ENCODE measurements at places on chromosomes 5 and 9.
A peak's percentile ranks its signal among the peaks of the same experiment; 100 is the strongest.

DNA sequence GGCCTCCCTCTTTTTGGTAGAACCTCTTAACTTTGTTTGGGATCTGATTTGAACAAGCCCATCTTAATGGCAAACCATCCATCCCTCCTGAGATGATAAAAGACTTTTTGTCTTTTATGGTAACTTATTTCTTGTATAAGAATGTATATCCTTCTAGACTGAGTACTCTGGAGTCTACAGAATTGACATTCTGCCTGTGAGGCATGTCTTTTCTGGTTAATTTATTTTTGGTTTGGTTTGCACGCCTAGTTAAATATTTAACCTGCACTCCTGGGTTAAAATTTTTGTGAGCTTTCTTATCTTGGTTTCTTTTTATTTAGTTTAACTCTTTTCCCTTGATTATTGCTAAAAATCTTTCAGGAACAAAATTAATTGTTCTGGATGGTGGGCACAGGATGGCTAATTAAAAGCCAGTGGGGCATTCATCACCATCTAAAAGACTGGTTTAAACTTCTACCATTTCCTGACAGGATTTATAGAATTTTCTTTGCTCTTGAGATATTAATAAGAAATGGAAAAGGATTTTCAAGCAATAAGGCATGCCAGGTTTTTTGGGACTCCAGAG, 50.3 kb downstream of the PHAX start:
- no peak for DNase-seq

GRCh38 chr5:136222580-136223235, 29.7 kb upstream of the SMIM32 start:
- no peak for DNase-seq

GRCh38 chr9:78363221-78363620, 66.3 kb downstream of the PSAT1 start:
- DNase-seq, result no peak

DNA sequence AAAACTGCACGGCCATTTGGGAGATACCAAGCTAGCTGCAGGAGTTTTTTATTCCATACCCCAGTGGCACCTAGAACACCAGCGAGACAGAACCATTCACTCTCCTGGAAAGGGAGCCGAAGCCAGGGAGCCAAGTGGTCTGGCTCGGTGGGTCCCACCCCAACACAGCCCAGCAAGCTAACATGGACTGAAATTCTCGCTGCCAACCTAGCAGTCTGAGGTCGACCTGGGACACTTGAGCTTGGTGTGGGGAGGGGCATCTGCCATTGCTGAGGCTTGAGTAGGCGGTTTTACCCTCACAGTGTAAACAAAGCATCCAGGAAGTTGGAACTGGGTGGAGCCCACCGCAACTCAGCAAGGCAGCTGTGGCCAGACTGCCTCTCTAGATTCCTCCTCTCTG, 108.9 kb upstream of the CHD1 start:
- DNase-seq, result no peak

DNA sequence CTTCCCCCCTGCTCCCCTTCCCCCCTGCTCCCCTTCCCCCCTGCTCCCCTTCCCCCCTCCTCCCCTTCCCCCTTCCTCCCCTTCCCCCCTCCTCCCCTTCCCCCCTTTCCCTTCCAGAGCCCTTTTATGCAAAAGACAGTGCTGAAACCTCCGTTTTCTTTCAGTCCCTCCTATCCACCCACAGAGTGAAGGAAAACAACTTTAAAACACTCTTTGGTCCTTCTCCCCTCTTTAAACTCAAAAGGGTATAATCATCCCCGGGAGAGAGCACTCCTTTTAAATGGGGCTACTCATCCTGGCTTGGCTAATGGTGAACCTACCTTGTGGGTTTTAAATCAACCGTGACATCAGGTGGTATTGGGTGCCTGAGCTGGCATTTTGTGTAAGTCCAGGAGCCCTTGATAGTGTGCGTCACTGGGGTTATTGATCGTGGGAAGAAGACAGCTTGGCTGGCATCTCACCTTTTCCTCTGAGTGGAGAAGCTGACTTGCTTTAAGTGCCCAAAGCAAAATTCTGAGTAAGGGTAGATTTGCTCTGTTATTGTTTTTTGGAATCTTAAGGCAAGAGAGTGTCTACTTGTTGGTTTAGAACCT, 2.7 kb downstream of the LARP1 start:
- no peak for DNase-seq

DNA sequence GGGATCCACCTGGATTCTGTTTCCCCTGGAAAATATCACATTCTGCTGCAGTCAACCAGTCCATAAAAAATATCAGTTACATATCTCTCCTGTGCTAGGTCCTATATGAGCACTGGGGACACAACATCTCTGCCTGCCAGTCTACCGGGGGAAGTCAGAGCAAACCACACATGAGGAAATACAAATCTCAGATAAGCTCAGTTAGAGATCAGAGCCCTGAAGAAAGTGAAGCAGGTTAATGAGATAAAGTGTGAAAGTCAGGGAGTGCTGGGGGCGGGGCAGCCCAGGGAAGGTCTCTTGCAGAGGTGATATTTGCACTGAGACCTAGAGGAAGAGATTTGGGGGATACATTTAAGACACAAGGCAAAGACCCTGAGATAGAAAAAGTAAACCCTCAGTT, 67.8 kb upstream of the SLC1A1 start:
- DNase-seq, result no peak

GRCh38 chr5:82793808-82794419, 283.3 kb downstream of the TMEM167A start:
- DNase-seq, result peak; percentile 36

- DNase-seq, result no peak
Observed at GRCh38 chr5:140553657-140554056, 3.6 kb downstream of the SRA1 start.

GRCh38 chr9:31588756-31589155, 795.7 kb upstream of the ACO1 start:
- no peak for DNase-seq

- no peak for DNase-seq
Observed at GRCh38 chr9:128992995-128993394, 35.1 kb downstream of the SH3GLB2 start.

- no peak for DNase-seq
Observed at GRCh38 chr5:34905564-34905963, 9.7 kb downstream of the RAD1 start.

- no peak for DNase-seq
Observed at GRCh38 chr5:77168879-77169244, 41.6 kb upstream of the PDE8B start.

DNA sequence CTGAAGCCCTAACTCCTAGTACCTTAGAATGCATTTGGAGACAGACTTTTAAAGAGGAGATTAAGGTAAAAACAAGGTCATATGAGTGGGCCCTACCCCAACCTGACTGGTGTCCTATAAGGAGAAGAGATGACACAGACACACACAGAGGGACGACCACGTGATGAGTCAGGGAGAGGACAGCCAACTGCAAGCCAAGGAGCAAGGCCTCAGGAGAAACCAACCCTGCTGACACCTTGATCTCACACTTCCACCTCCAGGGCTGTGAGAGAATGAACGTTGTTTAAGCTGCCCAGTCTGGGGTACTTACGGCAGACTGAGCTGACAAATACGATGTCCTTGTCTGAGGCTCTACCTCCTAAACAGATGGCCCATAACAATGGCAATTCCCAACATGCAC, 93.6 kb downstream of the ROR2 start:
- no peak for DNase-seq

- DNase-seq, result no peak
Observed at GRCh38 chr9:94649100-94649819, 9.9 kb upstream of the FBP1 start.

GRCh38 chr9:98568234-98568908, 140.4 kb downstream of the GABBR2 start:
- no peak for DNase-seq

GRCh38 chr5:144467792-144468191, 297.1 kb downstream of the KCTD16 start:
- DNase-seq, result peak; percentile 12

DNA sequence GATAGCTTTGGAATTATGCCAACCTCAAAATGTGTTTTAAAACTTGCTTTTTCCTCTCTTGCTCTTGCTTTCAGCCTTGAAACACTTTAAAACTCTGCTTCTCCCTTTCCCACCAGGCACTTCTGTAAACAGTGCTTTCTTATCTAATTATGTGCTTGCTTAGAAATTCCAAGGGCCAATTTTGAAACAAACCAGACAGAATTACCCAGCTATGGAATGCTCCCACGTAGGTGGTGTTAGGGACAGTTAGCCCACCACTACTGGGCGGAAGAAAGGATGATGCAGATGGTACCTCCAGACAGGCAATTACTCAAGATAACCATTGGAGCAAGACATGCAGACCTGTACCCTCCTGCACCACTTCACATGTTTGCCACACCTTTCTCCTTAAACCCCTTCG, 523.0 kb upstream of the PTPRD start:
- DNase-seq, result no peak

DNA sequence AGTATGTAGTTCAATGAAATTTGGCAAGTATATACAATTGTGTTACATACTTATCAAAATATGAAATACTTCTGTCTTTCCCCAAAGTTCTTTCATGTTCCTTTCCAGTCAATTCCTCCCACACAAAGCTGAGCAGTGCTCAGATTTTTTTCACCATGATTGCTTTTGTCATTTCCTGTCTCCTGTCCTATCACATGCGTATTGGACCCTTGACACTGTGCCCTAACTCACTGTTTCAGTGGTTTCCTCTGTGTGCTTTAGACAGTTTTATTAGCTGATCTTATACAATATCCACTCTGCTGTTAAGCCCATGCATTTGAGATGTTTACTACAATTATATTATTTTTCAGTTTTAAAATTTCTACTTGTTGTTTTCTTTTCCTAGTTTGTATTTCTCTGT, 463.6 kb upstream of the MEF2C start:
- DNase-seq, result no peak

DNA sequence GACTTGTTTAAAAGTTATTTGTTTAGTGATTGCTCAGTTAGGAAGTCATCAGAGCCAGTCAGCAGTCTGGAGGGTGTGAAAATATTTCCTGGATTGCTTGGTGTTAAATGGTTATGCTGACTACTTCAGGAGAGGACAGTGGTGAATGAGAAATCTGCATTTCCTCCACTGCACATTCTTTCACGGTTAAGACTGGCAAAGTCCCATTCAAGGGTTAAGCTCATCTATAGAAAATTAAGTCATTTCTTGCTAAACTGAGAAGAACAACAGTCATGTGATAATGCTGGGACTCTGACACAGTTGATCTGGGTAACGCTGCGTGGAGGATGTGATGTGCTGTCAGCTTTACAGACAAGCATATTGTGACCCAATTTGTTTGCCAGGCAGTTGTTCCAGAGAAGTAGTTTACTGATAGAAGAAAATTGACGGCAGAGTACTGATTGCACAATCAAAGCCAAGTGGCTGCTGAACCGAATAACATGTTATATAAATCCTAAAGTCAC, 80.4 kb downstream of the GRAMD2B start:
- DNase-seq, result no peak

- DNase-seq, result no peak
Observed at GRCh38 chr5:116476897-116477537, 97.6 kb downstream of the SEMA6A start.

DNA sequence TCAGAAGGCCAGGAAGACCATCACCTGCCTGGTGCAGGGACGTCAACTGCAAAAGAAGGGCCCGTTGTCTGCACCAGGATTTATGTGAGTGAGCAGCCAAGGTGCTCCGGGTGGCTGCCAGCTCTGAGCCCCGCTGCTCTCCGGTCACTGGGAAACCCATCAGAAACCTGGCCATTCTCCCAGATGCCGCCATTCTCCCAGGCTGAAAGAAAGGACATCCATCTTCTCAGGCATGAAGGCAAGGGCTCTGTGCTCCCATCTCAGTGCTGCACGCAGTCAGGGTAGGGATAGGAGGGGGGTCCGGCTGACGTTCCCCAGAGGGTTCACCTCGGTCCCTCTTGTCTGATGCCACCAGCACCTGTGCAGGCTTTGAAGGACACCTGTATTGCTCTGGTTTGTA, 158.4 kb downstream of the ERCC6L2 start:
- no peak for DNase-seq

DNA sequence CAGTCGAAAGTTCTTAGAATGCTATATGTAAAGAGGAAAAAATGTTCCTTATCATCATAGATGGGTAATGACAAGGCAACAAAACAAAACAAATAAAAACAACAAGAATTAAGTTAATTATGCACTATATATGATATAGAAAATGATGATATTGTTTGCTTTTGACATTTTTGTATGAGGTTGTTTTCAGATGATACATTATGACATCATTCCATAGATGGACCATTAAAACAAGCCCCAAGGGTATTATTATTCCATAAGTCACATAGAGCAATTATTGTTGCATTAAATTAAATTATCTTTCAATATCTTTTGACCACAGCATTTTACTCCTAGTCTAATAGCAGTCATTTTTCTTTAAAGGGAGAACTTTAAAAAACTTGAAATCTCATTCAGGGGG, 56.5 kb upstream of the RICTOR start:
- no peak for DNase-seq

DNA sequence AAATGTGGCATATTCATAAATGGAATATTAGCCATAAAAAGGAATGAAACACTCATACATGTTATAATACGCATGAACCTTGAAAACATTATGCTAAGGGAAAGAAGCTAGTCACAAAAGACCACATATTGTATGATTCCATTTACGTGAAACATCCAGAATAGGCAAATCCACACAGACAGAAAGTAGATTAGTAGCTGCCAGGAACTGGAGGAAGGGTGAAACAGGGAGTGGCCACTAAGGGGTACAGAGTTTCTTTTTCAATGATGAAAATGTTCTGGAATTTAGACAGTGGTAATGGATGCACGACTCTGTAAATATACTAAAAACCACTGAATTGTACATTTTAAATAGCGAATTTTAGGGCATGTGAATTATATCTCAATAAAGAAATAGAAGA, 39.4 kb downstream of the STRBP start:
- no peak for DNase-seq

GRCh38 chr5:107670087-107670931, 428 bp downstream of the EFNA5 start:
- DNase-seq, result peak; percentile 47

DNA sequence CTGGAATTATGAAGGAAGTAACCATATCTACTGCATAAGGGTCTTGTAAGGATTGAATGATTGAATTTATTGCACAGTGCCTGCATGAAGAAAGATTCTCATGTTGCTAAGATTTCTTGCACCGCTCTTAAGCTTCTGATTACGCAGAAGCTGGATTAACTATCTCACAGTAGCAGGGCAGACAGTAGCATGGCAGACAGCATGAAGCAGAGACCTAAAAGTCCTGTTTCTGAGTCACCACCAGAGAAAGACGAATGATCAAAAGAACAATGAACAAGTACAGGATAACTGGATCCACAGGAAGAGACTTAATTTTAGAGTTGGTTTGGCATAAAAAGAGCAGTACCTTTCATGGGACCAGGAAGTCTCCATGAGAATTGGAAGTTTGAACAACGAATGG, 142.4 kb downstream of the MAPKAP1 start:
- DNase-seq, result no peak

GRCh38 chr5:112647428-112647827, 90.3 kb upstream of the APC start:
- no peak for DNase-seq

Data from neural crest cell (in vitro differentiated cells).